ENCODE measurements at places on chromosomes 12 and 14. TPM values are rescaled to one million over a fixed set of nuclear protein-coding genes. Genes with fewer than 3 reads are reported as not detected.

Gene MIP
- 0.07 TPM for total RNA-seq

Gene PTCSC3
- not detected for total RNA-seq

Gene INHBC
- not detected for total RNA-seq

Gene PRR4
- 0.46 TPM for total RNA-seq

Gene SCAF11
- total RNA-seq, result 50.6 TPM

Gene CLEC9A
- not detected for total RNA-seq

Gene FRS2
- 17.9 TPM for total RNA-seq

Gene TMEM52B
- not detected for total RNA-seq

Gene APAF1
- total RNA-seq, result 40.8 TPM

Gene MDP1
- 13.1 TPM for total RNA-seq

Gene KRT73
- total RNA-seq, result not detected

Gene METTL17
- 33.2 TPM for total RNA-seq

Gene SYT10
- total RNA-seq, result not detected

Gene YLPM1
- 28.7 TPM for total RNA-seq

Gene SSTR1
- total RNA-seq, result 1.2 TPM

Gene CLEC2A
- total RNA-seq, result not detected

Gene NFE2
- total RNA-seq, result not detected

Gene CDK4
- 139 TPM for total RNA-seq

Gene TMEM121
- 8.4 TPM for total RNA-seq

Gene MANSC1
- total RNA-seq, result 10.8 TPM

Gene SERPINA1
- not detected for total RNA-seq

Gene KRT5
- total RNA-seq, result 0.66 TPM

Gene TMEM253
- not detected for total RNA-seq

Gene TBX5
- not detected for total RNA-seq

Gene IAPP
- total RNA-seq, result not detected

Gene COL2A1
- not detected for total RNA-seq

Gene KRT6B
- 0.18 TPM for total RNA-seq

Gene KRT80
- total RNA-seq, result 2.0 TPM

Gene MUCL1
- not detected for total RNA-seq

Gene SCNN1A
- total RNA-seq, result not detected

Gene NDRG2
- total RNA-seq, result 0.11 TPM

Gene TMEM233
- total RNA-seq, result 0.73 TPM

Gene CHST11
- total RNA-seq, result 6.3 TPM

Gene GLS2
- total RNA-seq, result 0.26 TPM

Gene GAS2L3
- 23.6 TPM for total RNA-seq

Gene KRT79
- total RNA-seq, result not detected

Gene PLEKHG7
- total RNA-seq, result 0.07 TPM

Gene SPX
- not detected for total RNA-seq

Gene RASSF8
- 100 TPM for total RNA-seq

All from pulmonary artery endothelial cell (primary cell).